ENCODE measurements at places on chromosomes 6 and 20.

DNA sequence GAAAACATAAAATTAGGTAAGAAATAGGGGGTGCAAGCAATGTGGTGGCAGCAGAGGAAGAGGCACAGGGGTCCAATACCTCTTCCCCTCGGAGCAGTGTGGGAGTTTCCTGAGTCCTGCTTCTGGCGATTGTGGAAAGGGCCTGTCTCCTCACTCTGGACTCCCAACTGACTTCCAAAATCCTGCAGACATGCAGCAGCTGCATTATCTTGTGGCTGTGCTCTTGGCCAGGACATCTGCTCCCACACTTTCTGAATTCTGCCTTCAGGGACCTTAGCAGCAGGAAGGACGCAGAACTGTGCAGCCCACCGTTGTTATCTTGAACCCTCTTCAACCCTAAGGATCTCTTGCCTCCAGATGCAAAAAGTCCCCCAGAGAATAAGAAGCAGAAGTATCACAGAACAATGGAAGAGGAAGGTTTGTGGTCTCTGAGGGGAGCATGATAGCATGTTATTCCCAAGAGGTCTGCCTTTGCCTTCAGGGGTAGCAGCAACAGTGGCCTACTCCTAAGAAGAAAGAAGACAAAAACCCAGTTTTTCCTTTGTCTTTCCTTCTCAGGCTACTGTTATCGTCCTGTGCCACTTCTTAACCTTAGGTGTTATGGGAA lies 102.5 kb upstream of the EMILIN3 start:
- DNase-seq = no peak

DNA sequence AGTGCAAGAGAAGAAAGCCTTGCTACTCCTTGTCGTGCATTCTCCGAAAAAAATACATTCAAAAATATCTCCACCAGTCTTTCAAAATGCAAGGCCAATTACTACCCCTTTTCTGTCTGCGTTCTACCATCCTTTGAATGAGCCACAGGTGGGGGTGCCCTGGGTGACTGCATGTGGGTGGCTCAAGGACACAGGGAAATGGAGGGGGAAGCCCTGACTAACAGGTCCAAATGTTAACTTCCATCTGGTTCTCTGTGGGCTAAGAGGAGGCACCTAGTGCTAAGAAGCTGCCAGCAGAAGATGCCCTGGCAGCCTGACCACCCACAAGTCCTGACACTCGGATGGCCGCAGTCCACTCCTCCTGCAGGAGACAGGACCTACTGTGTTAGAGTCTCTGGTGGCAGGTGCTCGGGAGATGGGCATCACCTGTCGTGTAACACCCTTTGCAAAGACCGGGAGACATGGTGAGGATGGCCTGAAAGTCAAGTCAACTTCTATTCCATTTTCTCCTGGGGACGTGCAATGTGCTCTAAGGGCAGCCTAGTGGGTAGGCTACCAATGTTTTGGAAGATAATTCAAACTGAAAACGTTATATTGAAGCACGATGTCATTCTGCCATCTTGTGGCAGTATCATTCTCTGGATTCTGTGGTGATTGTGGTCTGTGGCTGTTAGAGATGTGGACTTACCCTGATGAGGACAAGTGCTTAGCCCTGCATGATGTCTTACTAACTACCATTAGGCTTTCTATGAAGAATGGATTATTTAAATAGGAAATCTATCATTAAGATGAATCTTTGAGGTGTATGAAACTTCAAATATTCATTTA lies 27.4 kb upstream of the IGF2R start:
- peak; percentile 31 for DNase-seq

DNA sequence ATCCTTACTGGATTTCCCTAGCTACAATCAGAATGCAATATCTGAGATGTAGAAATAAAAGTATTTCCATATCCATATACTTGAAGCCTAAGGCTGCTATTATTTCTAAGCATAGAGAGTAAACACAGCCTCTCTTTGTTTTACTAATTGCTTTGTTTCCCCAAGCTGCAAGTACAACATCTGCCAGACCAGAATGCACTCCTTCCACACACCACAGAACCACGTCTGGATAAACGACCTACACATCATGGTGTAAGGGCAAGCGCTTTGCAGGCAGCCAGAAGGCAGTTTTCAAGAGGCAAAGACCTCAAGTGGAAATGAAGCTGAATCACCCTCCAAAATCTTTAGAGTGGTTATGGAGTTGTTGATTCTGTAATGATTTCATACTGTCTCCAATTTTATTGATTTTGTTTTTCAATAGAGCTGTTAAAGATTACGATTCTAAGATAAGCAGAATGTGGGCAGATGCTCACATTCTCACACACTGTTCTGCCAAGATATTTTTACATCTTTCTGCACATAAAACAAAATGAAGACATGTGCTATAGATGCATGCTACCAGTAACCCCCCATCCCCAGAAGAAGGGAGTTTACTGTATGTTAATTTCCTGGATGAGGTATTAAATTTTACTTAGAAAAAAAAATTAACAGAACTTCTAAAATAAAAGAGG lies 88.8 kb downstream of the THEMIS start:
- no peak for DNase-seq

- no peak for DNase-seq
These were observed 21.6 kb downstream of the RREB1 start for GRCh38 chr6:7129360-7129759.

- no peak for DNase-seq
These were observed 122.1 kb upstream of the TRAF3IP2 start for GRCh38 chr6:111727802-111728201.

GRCh38 chr6:26156850-26157250 lies 69.6 kb downstream of the HFE start:
- DNase-seq = no peak

DNA sequence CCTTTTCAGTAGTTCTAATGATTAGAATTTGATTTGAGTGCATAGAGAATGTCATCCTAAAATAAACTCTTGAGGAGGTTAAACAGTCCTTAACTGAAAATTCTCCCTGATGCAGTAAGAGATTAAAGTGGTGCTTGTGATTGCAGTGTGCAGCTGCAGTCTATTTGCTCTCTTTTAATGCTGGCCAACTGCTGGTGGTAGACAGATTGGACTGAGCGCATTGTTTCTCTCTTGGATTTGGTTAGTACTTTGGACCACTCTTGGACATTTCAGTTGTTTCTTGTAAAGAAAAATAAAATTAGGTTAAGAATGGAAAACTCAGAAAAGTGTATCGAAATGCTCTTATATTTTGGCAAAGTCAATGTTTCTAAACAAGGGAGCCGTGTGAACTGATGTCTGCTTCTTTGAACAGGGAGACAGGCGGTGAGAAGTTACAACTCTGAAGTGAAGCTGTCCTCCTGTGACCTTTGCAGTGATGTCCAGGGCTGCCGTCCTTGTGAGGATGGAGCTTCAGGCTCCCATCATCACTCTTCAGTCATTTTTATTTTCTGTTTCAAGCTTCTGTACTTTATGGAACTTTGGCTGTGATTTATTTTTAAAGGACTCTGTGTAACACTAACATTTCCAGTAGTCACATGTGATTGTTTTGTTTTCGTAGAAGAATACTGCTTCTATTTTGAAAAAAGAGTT lies 127.2 kb downstream of the CD109 start:
- no peak for DNase-seq

GRCh38 chr20:62808211-62808865 lies 3.7 kb downstream of the OGFR start:
- DNase-seq = peak; percentile 82

- no peak for DNase-seq
These were observed 2.4 kb upstream of the GCLC start for GRCh38 chr6:53547166-53547810.

- no peak for DNase-seq
These were observed 22.4 kb downstream of the ZNF311 start for GRCh38 chr6:28982476-28983266.

GRCh38 chr6:161141173-161141572 lies 132.7 kb downstream of the AGPAT4 start:
- peak; percentile 8 for DNase-seq

GRCh38 chr6:146240807-146241206 lies 211.9 kb downstream of the GRM1 start:
- no peak for DNase-seq

- DNase-seq = no peak
These were observed 21.2 kb upstream of the NHSL1 start for GRCh38 chr6:138520463-138520862.

DNA sequence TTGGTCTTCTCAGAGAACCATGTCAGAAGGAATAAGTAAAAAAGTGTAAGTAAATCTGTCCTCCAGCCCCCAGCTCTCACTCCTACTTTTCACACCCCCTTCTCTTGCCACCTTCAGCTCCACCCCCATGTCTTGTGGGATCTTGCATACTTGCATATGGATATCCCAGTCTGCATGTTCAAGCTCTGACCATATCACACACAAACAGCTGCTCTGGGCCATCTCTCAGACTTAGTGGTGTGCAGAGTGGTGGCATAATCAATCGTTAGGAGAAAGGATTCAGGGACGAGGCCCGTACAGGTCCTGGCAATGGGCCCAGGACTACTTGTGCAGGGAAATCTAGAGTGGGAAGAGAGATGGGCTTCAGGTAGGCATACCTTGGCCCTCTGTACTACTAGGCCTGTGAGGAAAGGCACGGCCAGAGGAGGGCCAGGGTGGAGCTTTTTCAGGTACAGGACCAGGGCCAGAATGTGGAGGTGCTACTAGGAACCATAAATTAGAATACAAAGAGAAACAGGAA lies 112.0 kb upstream of the SGK1 start:
- no peak for DNase-seq

GRCh38 chr6:57224769-57225515 lies 2.8 kb upstream of the RAB23 start:
- DNase-seq = no peak

DNA sequence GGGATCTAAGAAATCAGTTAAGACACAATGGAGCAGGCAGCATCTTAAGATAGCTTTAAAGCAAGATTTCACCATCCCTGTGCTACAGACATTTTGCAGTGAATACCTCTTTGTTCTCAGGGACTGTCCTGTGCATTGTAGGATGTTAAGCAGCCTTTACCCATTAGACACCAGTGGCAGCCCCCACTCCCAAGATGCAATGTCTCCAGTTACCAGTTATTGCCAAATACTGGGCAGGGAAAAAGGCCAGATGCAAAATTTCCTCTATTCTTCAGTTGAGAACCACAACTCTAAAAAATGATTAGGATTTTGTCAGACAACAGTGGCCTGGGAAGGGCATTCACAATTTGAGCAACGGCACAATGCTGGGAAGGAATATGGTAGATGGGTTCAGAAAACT lies 6.1 kb downstream of the FBXO5 start:
- DNase-seq = no peak

GRCh38 chr6:28980852-28981430 lies 24.2 kb downstream of the ZNF311 start:
- peak; percentile 70 for DNase-seq

- no peak for DNase-seq
These were observed 602.8 kb upstream of the MMS22L start for GRCh38 chr6:97885828-97886227.

- no peak for DNase-seq
These were observed 25.7 kb upstream of the HINT3 start for GRCh38 chr6:125930765-125931418.
